Aorta (tissue), 5 donors: ENCODE measurements at places on chromosomes 6 and 20. TPM values are rescaled to one million over a fixed set of nuclear protein-coding genes. Genes with fewer than 3 reads are reported as not detected.

RIPOR3 gene
- total RNA-seq: 8.0 TPM

DNA sequence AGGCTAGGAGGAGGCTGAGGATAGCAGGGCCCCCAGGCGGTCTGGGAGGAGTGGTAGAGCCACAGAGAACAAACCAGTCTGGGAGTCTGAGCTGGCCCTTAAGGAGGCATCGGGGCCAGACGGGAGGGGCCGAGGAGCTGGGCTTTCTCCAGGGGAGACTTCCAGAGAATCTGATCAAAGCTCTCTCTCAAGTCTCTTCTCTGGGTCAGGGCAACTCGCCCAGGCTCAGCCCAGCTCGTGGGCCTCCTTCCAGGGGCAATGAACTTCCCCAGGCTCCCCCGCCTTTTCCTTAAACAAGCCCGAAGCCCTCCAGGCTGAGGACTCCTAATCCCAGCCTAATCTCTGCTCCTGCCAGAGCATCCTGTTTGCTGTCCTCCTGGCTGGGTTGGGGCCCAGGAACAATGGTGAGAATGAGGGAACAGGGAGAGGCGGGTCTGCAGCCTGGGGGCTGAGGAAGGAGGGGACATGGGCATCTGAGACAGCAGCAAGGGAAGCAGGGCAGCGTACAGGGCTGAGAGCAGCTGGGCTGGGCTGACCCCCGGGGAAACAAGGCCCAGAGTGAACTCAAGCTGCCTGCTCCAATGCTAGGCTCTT is 173.6 kb downstream of the ANKRD60 start:
- DNase-seq: peak; percentile 58

DNA sequence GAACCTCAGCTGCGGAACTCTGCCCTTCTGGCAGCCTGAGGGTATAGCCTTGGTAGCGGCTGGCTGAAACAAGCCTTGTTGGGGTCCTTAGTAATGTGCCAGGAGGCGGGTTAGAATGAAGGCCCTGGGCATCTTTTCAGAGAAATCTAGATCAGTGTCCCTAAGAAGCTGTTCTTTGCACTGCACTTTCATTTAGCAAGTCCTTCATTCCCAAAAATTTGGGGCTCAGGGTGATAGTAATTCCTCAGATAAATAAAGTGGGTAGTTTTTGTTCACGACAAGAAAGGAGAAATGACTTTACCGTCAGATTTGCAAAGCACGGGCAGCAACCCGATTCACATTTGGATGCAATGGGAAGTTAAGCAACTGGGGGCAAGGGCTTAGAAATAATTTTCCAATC is 3.2 kb downstream of the INSM1 start:
- DNase-seq: no peak

DNA sequence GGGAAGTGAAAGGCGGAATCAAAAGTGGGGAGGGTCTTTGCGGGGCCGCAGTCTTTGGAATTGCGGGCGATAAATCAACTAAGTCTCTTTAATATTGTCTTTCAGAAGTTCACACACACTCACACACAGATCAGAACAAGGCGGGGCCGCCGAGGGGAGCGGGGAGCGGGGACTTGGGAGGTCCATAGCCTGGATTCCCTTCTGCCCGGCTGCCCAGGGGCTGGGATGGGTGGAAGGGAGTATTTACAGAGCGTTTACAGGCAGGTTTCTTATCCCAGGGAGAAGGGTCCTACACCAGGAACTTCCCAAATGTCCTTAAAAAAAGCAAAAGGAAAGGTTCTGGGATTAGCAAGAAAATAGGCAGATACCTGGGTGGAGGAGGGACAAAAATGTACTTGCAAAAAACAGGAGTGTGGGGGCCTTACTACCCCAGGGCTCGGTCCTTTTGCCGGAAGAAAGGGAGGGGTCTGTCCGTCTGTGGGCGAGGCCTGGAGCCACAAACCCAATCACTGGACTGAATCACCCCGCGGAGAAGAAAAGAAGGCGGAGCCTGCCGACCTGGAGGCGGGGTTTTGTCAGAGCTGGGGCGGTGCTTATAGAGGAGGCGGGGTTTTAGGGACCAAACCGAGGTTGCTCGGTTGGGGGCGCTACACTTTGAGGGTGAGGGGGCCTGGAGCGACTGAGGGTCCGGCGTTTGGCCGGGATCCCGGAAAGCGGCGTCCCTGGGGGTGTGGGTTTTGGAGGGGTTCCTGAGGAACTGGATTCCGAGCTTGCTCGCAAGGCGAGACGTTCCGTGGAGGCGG is 3.2 kb downstream of the PRRT1 start:
- DNase-seq: peak; percentile 89

DNA sequence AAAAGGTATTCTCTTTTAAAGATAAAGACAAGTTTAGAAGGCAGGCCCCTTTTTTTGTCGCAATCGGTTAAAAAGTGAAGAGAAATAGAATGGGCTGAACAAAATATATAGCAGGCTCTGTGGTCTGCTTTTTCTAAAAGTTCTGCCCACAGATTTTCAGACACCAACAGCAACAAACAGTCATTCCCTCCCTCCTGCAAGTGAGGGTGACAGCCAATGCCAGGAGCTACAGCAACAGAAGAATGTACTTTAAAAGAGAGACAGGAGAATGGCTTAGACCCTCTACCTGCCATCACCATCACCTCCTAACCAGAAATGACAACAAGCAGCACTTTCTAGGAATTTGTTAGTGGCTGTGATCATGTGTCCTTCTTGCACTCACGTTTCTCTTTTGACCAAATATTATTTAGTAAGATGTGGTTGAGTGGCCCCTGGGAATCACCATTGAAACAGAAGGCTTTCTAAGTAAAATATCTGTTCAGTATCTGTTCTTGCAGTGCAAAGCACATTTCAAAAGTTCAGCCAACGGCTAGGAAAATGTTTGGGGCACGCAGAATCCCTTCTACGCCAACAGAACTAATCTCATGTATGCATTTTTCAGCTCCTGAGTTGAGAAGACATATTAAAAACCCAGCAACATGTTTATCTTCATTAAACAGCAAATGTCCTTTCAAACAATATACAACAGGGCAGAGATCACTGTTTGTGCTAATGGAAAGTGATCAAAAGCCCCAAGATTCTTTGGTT is 248.5 kb downstream of the ATXN1 start:
- no peak for DNase-seq

DNA sequence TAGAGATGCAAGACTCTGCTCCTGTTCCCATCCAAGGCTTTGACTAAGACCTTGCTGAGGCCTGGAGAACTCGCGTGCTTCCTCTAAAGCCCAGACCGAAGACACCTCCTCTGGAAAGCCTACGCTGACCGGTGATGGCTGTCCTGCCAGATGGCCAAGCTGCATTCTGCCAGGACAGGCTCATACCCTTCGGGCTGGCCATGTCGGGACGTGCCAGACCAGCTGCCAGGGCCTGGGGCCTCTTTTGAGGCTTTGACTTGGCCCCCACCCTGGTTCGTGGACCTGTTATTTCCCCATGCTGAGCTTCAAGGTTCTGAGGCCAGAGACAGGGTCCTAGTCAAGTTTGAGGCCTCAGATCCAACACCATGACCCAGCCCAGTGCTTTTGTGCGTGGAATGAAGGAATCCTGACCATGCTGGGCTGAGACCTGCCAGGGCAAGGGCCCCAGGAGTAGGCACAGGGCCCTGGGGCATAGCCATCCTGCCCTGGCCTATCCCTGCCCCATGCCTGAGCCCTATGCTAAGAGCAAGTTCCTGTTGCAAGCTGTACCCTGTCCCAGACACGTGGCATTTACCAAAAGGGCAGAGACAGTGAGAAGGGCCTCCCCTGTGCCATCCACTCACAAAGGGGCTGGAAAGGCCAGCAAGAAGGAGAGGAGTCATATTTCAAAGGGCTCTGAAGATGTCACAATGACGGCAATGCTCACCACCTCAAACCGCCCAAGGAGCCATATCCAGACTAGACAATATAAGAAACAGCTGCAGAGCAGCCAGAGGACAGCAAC is 42.8 kb downstream of the MRPL14 start:
- DNase-seq: peak; percentile 31

GRCh38 chr20:63957690-63958441 is 1.6 kb upstream of the UCKL1 start:
- DNase-seq: no peak

BTBD9 gene
- total RNA-seq: 22.3 TPM

DNA sequence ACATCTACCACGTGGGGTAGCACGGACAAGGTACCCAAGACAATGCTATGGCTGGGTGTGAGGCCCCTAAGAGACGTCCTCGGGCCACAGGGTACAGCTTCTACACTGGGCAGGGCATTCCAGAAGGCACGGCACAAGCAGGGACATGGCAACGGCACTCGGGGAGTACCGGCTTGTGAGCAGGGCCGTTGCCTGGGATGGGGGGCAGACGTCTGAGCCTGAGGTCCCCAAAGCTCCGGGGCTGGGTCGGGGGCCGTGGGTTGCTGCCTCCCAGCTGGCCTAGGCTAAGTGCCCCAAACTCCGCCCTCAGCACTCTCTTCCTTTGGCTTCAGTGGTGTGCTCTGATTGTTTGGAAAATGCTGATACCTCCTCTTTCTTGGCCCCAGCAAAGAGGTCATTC is 110.6 kb downstream of the SULF2 start:
- DNase-seq: no peak

PPP1R3G gene
- total RNA-seq: 5.3 TPM

LY6G6D gene
- total RNA-seq: not detected

GRCh38 chr6:44415873-44416502 is 28.5 kb downstream of the CDC5L start:
- DNase-seq: no peak

TAGAP gene
- 5.1 TPM for total RNA-seq

GRCh38 chr6:82362878-82363427 is 664 bp upstream of the TPBG start:
- no peak for DNase-seq
